Right kidney (tissue), 9 donors: ENCODE measurements at places on chromosomes 16 and 17.

GRCh38 chr17:79235808-79236207 is 161.2 kb downstream of the ENGASE start:
- DNase-seq = no peak

DNA sequence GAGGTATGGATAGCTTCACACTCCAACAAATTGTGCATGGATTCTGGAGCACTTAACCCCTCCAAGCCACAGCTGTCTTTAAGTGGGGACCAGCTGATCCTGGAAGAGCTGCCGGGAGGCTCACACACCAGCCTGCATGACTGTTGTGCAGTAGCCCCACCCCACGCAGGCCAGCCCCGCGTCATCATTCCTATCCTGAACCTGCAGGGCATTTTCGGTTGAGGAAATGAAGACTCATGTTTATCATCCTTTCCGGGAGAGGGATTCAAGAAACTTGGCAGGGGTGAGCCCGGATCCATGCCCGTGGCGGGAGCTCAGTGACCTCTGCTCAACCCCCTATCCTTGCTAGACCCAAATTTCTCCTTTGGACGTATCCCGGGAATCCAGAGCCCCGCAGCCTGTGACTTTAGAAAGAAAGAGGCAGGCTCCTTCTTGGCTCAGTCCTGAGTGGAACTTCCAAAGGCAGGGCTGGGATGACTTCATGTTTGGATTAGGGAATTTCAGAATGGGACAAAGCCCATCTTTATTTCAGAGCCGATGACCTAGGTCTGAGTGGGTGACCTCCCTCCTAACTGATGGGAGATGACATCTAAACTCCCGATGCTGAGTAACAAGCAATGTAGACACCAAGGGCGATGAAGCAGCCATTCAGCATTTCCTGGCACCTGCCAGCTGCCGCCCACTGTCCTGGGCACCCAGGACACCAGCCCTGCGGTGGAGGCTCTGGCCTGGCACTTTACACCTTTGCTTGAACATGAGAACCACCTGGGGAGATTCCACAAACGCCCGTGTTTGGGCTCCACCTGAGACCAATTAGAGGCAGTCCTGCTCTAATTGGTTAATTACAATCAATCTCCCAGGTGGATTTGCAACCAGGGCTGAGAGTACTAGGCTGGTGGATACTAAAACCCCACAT is 43.3 kb upstream of the CMIP start:
- no peak for DNase-seq

GRCh38 chr17:34850023-34850422 is 111.2 kb downstream of the CCT6B start:
- DNase-seq = no peak

GRCh38 chr16:81444448-81445121 is at the start of gene CMIP:
TSS of gene CMIP (plus strand) at chr16:81444808.
- no peak for DNase-seq
